ENCODE measurements at places on chromosomes 4 and X.

DNA sequence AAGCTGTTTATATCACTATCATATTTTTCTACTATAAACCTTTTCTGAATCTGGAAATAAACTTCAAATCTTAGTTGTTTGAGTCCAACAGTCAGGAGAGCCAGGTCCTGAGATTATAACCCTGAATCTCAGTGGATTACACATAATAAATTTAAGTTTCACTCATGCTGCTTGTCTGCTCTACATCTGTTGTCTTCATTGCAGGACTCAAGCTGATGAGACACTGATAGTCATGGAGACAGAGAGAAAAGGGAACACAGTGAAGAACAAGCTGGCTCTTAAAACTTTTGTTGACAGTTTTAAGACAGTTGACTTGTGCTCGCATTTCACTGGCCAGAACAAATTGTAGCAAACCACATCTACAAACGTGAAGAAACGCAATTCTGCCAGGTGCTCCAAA, 327.0 kb upstream of the CTSO start:
- DNase-seq = no peak

- no peak for DNase-seq
Observed at GRCh38 chr4:75843596-75843995, 58.7 kb downstream of the PPEF2 start.

- DNase-seq = no peak
Observed at GRCh38 chr4:40564004-40564403, 65.7 kb downstream of the RBM47 start.

DNA sequence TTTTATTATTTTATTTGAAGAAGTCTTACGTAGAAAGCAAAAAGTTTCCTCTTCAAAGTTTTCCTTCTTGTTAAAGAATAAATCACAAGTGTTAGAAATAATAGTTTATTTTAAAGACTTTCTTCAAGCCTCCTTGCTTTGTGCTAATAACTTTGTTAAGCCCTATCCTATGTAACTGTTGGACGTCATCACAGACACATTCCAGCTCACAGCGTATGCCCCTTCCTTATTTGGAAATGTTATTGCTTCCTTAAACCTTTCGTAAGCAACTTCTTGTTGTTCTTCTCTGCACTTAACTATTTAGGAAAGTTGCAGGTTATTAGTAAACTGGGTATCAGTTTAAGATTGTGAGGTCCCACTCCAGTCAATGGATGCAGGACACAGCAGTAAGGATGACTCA, 7.6 kb upstream of the SRD5A3 start:
- DNase-seq = no peak

GRCh38 chrX:135436966-135437866, 15.5 kb downstream of the SMIM10L2A start:
- no peak for DNase-seq

GRCh38 chrX:85544609-85545008, 165.1 kb upstream of the POF1B start:
- DNase-seq = no peak

- no peak for DNase-seq
Observed at GRCh38 chr4:8862800-8863685, 8.6 kb downstream of the HMX1 start.

GRCh38 chr4:169098532-169098931, 88.5 kb upstream of the CBR4 start:
- DNase-seq = no peak

DNA sequence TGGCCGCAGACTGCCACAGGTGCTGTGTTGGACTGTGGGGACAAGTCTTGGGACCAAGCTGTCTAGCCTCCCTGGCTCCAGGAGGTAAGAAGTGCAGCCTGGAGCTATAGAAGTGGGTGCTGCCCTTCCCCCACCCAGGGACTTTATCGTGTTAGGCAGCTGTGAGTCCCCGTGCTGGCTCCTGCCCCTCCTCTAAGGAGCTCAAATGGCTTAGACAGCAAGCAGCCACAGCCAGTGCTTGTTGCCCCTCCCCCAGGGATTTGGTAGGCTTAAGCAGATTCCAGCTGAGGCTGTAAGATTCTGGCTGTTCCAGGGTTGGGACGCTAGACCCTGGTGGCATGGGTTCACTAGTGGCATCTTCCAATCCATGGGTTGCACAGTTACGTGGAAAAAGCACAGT, 979.4 kb upstream of the PCDH10 start:
- no peak for DNase-seq
